ENCODE measurements at places on chromosomes 3 and 15. TPM values are rescaled to one million over a fixed set of nuclear protein-coding genes. Genes with fewer than 3 reads are reported as not detected.

GRCh38 chr3:190414297-190414696 is 26.3 kb downstream of the CLDN16 start:
- DNase-seq, result no peak

- no peak for DNase-seq
Measured at GRCh38 chr3:123339302-123339701, 109.6 kb downstream of the ADCY5 start.

- no peak for DNase-seq
Measured at GRCh38 chr3:192031941-192032340, 571.0 kb downstream of the PYDC2 start.

GRCh38 chr3:42746455-42747450 is 26.3 kb downstream of the CCDC13 start:
- no peak for DNase-seq

DNA sequence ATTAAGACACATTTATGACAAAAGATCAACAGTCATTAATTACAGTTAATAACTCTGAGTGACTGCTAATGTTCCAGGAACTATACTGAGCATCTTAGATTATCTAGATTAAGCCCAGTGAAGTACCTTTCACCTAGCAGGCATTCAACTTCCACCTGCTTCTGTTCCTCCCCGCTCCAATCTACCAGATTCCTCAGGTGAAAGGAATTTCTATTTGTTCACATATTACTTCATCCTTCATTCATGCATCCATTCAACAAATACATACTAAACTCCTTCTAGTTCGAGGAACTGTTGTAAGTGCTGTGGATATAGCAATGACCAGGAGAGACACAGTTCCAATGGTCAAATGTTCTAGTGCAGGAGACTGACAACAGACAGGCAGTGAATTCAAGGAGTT is 139.3 kb downstream of the FILIP1L start:
- no peak for DNase-seq

DNA sequence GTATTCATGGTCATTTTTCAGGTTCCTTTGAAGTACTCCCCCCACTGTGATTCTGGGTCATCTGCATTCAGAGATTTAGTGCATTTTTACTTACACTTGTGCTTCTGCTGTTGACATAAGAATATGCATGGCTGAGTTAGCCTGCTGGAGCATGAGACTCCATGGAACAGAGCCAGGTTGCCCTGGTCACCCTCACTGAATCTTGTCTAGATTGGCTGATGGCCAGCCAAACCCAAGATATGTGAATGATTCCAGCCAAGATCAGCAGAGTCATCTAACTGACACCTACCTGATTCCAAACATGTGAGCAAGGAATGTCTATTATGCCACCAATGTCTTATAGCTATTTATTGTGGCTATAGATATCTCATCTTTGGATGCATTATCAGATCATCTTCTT is 25.1 kb downstream of the DTWD1 start:
- DNase-seq, result no peak

DNA sequence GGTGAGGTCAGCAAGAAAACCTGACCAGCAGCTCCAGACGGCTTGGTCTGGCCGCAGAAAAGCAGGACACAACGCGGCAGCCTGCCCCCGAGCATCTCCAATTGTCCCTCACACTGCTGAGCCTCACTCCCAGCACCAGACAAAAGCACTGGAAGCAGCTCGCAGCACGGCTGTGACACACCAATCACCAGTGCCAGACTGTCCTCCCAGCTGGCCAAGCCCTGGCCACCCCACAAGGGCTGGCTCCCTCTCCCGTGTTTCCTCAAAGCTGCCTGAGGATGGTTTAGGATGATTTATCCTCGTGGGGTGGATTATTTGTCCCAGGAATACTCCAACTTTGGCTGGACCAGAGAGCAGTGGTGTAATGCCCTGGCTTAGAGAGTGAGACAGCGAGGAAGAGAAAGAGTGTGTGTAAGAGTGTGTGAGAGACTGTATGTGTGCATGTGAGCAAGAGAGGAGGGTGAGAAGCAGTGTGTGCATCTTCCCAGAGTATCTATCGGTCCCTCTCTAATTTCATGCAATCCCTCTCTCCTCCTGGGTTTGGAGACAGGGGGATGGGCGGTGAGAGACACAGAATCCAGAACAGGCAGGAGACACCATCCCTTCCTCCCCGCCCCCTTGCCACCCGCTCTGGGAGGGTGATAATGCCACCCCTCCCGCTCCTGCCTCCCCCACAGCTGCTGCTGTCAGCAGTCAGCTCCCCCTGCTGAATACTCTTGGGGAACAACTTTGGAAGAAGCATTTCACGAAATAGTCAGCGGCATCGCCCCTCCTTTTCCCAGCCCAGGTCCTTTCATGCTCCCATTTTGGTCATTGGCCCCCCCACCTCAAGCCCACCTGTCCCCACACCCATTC is 34.2 kb downstream of the SEMA5B start:
- no peak for DNase-seq

- DNase-seq, result peak; percentile 57
Measured at GRCh38 chr3:23806534-23807423, 1.0 kb downstream of the UBE2E1 start.

- DNase-seq, result no peak
Measured at GRCh38 chr15:77160562-77161478, 89.9 kb upstream of the TSPAN3 start.

DNA sequence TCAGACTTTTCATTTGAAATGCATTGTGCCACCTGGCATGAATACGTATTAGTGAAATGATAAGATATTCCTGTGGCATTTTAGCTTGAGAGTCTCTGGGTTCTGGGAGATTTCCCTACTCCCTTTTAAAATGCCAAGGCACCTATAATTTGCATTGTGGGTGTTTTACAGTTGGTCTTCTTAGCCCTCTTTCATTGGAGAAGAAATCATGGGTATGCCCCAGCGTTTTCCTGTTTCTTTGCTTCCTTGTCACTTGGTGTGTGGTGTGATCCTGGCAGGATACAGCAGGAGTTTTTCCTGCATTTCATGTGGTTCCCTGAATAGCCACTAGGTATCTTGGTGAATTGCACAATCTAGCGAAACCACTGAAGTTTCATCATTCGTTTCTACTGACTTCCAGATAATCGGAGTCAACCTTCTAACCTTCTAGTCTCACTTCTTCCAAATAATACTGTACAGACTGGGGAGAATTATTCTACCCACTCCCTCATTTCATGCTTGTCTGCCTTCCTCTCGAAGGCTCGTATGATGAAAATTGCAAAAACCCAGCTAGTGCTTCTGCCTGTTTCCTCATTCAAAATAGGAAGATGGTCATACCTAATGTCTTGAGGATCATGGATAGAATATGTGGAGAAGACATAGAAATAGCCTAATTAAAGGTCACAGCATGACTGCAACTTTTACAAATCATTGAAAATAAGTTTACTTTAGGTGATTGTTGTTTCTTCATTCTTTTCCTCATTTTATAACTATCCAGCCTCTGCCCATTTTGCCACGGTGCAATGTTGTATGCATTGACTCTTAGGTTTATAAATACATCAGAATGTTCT is 2.6 kb downstream of the BHLHE40 start:
- DNase-seq, result no peak

GRCh38 chr3:144660186-144660585 is 688.6 kb downstream of the DIPK2A start:
- no peak for DNase-seq

GRCh38 chr3:129240436-129240835 is 9.0 kb upstream of the COPG1 start:
- no peak for DNase-seq

- no peak for DNase-seq
Measured at GRCh38 chr3:170007031-170007663, 30.6 kb upstream of the GPR160 start.

DNA sequence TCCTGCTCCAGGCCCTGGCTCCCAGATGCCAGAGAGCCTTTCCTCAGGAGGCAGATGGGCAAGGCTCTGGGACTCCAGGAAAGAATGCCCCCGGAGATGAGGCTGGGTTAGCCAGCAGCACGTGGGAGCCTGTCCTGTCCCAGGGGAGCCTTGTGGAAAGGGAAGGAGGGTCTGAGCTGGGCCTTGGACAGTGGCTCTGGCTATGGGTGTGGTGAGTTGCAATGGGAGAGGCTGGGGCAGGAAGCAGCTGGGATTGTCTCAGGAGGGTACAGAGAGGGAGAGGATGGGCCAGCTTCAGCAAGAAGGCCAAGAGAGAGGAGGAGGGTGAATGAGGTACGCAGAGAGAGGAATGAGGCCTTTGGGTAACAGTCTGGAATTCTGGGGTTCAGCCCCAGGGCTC is 17.4 kb upstream of the CACNA2D2 start:
- no peak for DNase-seq

GRCh38 chr3:12231431-12231830 is 57.4 kb upstream of the PPARG start:
- no peak for DNase-seq

DNA sequence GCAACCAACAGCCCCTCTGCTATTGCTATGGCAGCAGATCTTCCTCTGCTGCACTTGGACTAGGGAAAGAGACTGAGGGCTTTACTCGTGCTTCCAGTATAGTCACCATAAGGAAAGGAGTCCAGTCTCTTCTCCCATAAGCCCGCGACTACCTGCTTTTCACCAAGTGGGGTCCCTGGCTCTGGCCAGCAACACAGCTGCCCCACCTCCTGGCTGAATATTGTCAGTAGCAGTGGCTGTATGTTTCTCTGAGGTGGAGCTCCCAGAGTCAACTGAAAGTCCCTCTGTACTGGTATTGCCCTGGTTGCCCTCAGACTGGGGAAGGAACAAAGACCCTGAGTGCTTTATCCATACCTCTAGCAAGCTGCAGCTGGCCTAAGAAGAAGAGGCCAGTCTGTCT is 719.6 kb downstream of the SQOR start:
- DNase-seq, result no peak

DNA sequence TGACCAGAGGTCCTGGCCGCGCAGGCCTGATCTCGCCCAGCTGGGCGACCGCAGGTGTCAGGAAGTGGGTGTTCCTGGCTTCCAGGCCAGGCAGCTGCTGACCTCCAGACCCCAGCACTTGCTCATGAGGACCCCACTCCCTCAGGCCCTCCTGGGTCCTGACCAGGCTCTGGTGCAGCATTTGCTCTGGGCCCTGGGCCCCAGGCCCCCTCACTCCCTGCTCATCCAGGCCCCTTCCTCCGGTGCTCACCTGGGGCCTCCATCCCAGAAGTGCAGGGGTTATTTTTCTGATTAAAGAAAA is 7.7 kb upstream of the ROPN1B start:
- no peak for DNase-seq

The IL17RE gene
- not detected for total RNA-seq

The CASR gene
- not detected for total RNA-seq

The ARGFX gene
- not detected for total RNA-seq

The GOLGB1 gene
- total RNA-seq, result 32.5 TPM

The BFSP2 gene
- total RNA-seq, result 33.1 TPM

The FAM43A gene
- total RNA-seq, result 80.7 TPM

The SEMA5B gene
- total RNA-seq, result not detected

The HYAL1 gene
- 0.14 TPM for total RNA-seq

The EXOSC7 gene
- 67.1 TPM for total RNA-seq

The TTC21A gene
- total RNA-seq, result 9.5 TPM

Measured in Karpas-422 (cell line).